GM04503 (cell line): ENCODE measurements at places on chromosomes 3 and 15.
A peak's percentile ranks its signal among the peaks of the same experiment; 100 is the strongest.

- DNase-seq = no peak
These were observed 89.6 kb upstream of the TBC1D5 start for GRCh38 chr3:17832016-17832415.

- no peak for DNase-seq
These were observed 115.4 kb downstream of the IGF2BP2 start for GRCh38 chr3:185709251-185709955.

DNA sequence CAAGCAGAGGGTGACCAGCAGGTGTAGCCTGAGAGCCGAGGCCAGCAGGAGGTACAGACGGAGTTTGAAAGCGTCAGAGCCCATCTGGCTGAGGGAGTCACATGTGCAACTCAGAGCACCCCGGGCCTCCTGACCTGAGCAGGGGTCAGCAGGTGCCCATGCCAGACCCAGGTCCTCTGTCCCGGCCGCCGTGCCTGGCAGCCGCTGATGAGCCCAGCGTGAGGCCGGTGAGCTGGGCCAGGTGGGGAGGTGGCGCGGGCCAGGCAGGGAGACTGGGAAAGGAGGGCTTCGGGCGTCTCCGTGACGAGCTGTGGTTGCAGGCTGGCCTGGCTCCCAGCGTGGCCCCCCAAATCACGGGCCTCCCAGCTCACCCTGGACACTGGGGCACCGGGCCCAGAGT is 130.9 kb downstream of the CHSY1 start:
- DNase-seq = no peak

- DNase-seq = peak; percentile 15
These were observed 180.8 kb downstream of the MEGF11 start for GRCh38 chr15:66072616-66073361.

DNA sequence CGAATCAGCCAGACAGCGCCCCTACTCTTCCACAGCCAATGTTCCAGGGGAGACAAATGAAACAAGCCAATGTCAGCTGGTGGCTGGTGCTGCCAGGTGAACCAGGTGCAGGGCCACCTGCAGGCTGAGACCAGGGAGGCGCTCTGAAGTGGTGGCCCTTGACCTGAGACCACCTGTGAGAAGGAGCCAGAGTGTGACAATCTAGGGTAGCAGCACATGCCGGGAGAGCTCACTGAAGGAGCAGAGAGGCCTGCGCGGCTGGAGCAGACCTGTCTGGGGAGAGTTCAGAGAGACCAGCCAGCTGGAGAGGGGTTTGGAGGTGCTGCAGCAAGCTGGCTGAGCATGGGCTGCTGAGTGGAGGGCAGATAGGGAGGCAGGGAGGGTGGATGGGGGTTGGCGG is 693 bp upstream of the STAB1 start:
- no peak for DNase-seq

GRCh38 chr3:71262364-71263265 is 320.9 kb downstream of the FOXP1 start:
- DNase-seq = no peak

GRCh38 chr3:124597273-124597672 is 133.0 kb upstream of the UMPS start:
- no peak for DNase-seq

DNA sequence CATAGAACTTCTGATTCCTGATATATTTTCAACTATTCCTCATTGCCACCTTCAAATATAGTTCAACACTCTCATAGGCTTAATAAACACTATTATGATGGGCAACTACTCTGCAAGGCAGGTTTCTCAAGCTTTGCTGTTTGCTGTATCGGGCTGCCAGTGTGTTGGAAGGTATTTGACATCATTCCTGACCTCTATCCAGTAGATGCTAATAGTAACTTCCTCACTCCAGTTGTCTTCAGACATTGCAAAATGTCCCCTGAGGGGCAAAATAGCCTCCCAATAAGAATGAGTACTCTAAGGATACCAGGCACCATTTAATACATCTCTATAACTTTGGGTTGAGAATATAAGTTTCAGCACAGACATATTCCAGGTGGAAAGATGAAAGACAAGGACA is 147.5 kb upstream of the PFN2 start:
- DNase-seq = no peak

GRCh38 chr3:117998071-117998470 is 1036.6 kb downstream of the IGSF11 start:
- DNase-seq = no peak

GRCh38 chr3:72092778-72093177 is 307.8 kb upstream of the PROK2 start:
- DNase-seq = no peak
